ENCODE measurements at places on chromosomes 2 and 18.
A peak's percentile ranks its signal among the peaks of the same experiment; 100 is the strongest.

- DNase-seq = peak; percentile 80
These were observed 8.1 kb upstream of the SOS1 start for GRCh38 chr2:39128919-39129391.

- DNase-seq = no peak
These were observed 169.1 kb downstream of the NDUFA10 start for GRCh38 chr2:239855863-239856587.

GRCh38 chr2:12778369-12778768 is 61.6 kb downstream of the TRIB2 start:
- DNase-seq = no peak

GRCh38 chr2:230961091-230961491 is 34.8 kb upstream of the SPATA3 start:
- no peak for DNase-seq

DNA sequence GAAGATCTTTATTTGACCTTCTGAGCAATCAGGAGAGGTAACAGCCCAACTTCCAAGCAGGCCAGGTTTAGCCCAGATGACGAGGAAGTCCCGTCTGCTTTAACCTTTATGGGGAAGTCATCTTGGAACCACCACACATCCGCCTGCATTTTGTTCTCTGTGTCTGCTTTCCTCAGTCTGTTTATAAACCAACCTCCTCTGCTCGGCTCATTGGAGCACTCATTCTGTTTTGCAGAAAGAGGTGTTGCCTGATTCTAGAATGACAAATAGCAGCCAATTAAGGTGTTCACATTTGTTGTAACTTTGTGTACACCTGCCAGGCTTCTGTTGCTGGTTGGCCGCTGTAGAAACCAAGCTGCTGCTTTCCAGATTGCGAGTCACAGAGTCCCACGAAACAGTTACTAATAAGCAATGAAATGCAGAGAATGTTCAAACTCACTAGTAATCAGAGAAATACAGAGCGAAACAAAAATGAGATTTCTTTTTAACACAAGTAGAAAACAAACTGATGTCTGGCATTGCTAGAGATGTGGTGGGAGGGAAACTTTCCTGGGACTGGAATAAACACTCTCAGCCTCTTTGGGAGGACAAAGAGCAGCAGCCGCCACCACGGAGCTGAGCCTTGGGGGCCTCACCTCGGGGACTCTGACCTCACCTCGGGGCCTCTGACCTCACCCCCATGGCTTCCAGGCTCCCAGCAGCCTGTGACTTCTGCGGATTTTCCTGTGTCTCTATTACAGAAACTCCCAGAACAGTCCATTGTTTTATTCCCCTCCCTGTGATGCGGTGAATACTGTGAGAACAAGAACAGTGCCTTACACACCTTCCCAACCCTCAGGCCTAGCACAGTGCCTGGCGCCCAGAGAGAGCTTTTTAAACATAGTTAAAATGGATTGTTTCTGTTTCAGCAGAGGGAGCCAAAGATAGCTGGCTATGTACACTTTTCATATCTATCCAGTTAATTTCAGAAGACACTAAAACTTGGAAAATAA is 64.0 kb downstream of the MBP start:
- peak; percentile 73 for DNase-seq

DNA sequence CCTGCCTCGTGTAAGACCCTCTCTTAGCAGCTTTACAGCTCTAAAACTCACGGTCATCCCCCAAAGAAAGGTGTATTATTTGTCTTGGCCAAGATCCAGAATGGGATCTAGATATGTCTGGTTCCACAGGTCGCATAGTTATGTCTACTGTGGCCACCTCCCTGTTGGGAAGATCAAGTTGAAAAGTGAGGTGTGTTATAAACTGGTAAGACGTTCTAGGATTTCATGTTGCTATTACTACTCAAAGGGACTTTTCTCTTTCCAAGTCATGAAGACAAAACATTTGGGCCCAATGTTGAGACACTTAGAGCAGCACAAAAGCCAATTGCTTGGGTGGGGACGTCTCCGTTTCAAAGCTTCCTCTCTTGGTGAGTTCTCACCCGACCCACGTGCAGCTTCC is 766.0 kb downstream of the RNF144A start:
- no peak for DNase-seq

DNA sequence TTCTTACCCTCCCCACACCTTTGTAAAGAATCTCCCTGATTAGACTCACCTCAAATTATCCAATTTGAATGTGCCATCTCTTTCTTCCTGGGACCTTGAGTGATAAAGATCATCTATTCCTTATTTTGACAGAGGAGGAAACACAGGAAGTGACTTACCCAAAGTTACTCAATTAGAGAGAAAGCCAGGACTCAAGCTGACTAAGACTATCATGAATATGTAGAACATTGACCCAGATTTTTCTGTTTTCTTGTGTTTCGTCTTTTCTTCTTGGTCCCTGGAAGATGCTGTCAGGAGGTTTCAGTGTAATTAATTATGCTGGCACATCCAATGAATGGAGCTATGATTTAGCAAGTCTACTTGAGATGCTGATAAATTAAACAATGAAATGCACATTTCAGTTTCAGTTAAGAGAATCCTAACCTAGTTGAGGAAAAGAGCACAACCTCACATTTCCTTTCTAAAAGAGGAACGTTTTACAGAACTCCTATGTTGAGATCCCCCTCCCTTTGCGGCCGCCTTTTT is 380.4 kb downstream of the CLIP4 start:
- no peak for DNase-seq

DNA sequence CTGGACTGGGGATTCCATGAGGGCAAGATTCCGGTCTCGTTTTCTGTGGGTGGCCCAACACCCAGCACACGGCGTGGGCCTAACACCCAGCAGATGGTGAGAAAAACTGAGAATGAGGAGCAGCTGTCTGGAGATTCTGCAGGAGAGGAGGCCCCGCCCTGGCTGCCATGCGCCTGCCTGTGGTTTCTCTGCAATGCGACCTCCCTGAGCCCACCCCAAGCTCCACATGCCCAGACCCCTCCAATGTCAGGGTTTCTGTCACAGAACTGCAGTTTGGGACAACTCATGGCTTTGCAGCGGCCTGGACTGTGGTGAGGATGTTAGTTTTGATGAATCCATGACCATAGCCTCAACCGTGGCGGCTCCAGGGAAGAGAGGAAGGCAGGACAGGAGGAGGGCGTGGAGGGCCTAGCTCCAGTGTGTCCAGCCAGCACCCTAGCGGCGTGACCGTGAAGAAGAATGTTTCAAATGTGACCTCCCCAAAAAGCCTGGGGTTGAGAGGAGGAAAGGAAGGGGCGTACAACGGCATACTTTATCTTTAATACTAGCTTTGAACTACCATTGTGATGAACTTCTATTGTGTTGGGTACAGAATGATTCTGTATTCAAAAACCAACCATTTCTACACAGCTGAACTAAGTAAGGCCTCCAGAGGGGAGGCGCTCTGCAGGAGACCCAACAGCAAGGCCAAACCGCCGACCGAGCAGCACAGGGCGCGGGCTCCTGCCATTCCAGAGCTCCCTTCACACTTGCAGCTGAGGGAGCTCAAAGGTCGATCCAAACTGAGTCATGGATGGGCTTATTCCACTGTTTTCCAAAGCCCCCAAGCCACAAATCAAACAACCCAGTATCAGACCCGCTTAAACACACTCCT is 3.4 kb downstream of the PXDN start:
- DNase-seq = no peak

DNA sequence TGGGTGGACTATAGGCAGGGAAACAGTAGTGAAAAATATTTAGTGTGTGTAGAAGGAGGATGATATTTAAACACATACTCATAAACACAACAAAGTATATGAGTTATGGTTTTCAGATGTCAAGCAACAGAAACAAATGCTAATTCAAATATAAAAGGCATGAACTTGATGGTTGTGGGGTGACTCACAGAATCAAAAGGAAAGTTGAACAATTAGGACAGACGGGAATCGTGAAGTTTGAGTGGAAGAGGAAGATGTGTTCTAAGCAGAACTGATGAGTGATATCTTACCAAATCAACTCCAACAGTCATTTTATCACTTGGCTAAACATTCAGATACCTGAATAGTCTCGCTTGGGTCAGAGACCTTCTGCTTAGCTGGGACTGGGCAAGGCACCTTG is 53.6 kb upstream of the ITGA6 start:
- DNase-seq = no peak
